Activated T-cell treated with anti-CD3 and anti-CD28 coated beads for 1 hour (primary cell): ENCODE measurements at places on chromosomes 3 and 15.

GRCh38 chr3:165103616-165104015 is 25.3 kb upstream of the SI start:
- no peak for DNase-seq

DNA sequence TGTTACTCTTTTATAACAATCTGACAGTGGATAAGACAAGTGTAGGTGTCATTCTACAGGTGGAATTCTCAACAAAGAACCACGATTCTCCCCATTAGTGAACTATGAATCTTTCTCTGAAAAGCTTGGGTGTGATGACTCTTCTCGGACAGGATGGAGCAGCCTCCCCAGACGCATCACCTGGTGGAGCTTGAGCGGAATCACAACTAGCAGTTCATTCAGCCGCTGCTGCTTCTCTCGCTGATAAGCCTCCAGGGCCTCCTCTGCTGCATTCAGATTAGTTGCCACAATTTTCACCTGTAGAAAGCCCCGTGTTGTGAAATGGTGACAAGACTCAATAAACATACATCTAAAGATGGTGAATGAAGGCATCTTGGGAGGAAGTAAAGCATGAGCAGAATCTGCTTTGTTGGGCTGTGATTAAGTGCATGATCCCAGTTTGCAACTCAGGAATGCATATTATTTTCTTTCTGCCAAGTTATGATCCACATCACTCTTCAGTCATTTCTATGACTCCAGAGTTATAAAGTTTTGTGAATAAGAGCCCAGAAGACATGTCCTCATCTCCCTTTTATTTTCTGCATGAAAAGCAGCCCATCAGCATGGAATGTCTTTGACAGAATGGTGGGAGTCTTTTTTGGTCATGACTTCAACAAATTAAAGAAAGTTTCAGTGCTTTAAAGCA is 93.6 kb downstream of the BOC start:
- no peak for DNase-seq

- DNase-seq = no peak
Measured at GRCh38 chr3:126104742-126105605, 21.1 kb upstream of the SLC41A3 start.

DNA sequence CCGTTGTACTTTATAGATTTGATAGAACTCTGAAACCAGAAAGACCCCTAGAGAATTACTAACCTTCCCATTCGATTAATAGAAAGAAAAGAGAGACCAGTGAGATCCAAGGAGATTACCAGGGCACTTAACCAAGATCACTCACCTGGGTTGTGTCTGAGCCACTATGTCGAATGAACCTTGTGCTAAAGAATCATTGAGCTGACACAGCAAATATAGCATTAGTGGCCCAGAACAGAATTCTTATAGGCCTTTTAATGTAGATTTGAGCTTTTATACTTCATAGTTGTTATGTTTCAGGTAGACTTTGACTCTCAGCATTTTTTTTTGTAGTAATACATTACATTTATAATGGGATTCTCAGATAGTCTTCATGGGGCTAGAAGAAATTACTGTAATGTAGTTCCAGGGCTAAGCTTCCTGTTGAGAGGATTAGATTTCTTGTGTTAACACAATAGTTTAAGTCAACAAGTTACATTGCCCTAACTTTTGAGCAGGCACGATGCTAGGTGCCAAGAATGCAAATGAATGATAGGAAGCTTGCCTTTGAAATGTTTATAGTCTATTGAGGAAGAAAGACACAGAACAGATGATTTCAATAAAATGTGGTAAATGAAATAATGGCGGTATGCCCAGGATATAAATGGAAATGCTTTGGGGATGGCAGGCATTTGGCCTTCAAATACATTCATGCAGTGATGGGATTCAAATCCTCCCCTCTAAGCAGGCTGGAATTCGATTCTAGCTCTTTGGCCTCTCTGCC is 24.4 kb upstream of the ABHD10 start:
- DNase-seq = no peak

- no peak for DNase-seq
Measured at GRCh38 chr3:99712291-99712954, 74.0 kb downstream of the COL8A1 start.

- no peak for DNase-seq
Measured at GRCh38 chr15:48385031-48385830, 54.0 kb downstream of the DUT start.

GRCh38 chr3:66106788-66107187 is 68.1 kb upstream of the MAGI1 start:
- DNase-seq = no peak

GRCh38 chr15:77844798-77845446 is 212.2 kb upstream of the LINGO1 start:
- DNase-seq = no peak

- DNase-seq = no peak
Measured at GRCh38 chr15:37900326-37901221, 33.9 kb upstream of the TMCO5A start.

DNA sequence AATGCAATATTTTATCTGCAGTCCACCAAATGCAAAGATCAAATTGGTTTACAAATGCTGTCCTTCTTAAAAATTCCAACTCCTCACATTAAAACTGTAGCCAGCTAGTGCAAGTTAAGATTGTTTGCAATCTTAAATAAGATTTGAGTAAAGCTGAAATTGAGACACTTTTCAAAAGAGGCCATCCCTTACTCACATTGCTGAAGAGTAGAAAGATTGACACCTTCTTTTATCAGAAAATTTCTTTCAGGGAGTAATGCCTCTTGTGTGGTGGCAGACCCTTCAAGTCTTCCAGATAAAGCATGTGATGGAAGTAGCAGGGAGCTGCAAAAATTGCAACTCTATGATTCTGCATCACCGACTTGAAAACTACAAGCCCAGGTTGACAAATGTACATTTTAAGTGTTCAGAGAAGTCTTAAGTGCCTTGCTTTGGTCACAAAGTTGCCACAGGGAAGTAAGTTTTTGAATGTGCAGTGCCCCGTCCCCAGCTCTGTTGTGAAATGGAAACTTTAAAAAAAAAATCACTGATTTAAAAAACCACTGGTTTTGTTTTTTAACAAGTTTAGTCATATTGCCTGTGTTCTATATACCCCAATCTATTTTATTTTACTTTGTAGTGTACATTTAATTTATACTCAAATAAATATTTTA is 12.6 kb downstream of the CD86 start:
- DNase-seq = no peak

GRCh38 chr3:6994081-6994668 is 133.3 kb downstream of the GRM7 start:
- DNase-seq = no peak

GRCh38 chr3:47794544-47794943 is 8.4 kb upstream of the DHX30 start:
- DNase-seq = no peak

GRCh38 chr3:114447545-114447944 is 153.7 kb downstream of the TIGIT start:
- DNase-seq = no peak
